ENCODE measurements at places on chromosomes 3 and 15.
A peak's percentile ranks its signal among the peaks of the same experiment; 100 is the strongest.

DNA sequence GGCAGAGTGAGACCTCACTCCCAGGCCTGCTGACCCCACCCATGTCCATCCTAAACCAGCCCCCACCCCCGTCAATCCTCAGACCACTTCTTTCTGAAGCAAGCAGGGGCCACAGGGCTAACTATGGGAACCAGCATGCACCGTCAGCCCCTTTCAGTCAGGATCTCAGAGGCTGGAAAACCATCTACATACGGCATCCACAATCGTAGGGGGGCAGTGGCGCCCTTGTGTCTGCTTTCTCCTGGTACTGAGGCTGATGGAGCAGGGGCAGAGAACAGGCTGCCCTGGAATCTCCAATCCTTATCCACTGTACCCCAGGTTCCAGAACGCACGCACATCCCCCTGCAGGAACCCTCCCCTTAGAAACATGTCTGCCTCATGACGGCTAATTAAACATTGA lies 56.6 kb downstream of the XXYLT1 start:
- no peak for DNase-seq

- no peak for DNase-seq
Observed at GRCh38 chr3:49523756-49524747, 30.2 kb upstream of the BSN start.

DNA sequence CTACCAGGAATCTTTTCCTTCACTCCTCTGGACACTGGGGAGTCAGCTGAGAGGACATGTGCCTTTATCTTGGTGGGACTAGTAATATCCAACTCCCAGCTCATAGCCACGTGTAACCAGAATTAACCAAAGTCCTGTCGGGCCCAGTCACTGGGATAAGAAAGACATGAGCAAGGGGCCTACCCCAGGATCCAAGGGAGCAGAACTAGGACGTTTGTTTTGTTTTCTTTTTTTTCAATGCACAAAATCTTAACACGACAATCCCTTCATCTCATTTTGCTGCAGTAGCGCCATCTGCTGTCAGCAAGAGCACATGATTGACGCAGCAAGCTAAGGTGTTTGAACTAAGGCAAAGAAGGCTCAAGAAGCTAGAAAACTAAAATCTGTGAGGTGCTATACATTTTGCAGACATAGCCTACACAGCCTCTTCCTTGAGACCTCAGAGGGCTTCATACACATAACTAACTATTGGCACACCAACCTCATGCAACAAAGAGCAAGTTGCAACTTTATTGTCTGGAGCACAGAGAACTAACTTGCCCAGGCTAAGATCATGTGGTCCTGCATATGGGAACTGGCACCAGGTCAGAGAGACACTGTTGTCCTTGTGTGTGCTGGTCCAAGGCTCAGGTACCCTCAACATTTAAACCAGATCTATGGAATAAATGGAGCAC lies 43.6 kb downstream of the RLBP1 start:
- DNase-seq, result peak; percentile 55

DNA sequence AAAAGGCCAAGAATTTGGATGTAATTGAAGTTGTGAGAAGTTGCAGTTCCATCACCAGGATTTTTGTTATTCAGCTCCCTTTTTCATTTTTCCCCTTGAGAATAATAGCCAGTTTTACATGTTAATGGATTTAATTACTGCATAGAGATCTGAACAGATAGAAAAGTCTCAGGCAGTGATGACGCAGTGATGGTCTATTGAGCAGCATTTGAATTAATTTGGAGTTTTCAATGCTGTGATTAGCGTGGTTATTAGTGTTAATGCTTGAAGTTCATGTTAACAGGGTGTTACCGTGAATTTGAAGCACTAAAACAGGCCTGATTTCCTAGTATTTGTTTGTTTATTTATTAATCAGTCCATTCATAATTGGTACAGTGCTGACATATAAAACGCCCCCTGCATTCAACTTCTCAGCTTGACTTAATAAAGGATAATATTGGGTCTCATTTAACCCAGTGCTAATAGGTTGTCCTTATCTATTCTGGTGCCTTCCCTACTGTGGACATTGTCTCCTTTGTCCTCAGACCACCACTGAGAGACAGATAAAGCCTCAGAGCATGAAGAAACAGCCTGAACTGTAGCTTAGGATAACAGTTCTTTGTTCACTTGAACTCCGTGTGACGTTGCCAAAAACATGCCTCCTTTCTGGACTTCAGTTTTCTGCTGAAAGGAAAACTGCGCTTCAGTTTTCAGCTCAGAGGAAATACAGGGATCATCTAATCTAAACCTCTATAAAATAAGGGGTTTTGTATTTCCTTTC lies 82.4 kb downstream of the RTP4 start:
- DNase-seq, result no peak

DNA sequence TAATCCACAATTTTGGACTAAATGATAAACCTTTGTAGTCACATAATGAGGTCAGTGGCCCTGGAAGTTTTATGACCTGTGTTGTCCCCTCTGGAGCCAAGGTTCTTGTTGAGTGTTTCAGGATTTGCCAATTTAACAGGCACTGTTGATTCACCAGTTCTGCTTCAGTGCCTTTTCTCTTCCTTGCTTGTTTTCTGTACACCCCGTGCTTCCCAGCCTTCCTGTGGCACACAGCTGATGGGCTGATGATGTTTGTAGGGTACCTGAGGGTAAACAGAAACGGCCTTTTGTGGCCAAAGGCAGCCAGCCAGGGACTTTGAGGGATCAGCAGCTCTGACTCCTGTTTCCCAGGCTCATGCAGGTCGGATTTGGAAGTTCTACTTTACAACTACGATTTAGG lies 13.3 kb downstream of the GYG1 start:
- no peak for DNase-seq

GRCh38 chr3:69031635-69032034 lies 18.2 kb upstream of the EOGT start:
- DNase-seq, result no peak

DNA sequence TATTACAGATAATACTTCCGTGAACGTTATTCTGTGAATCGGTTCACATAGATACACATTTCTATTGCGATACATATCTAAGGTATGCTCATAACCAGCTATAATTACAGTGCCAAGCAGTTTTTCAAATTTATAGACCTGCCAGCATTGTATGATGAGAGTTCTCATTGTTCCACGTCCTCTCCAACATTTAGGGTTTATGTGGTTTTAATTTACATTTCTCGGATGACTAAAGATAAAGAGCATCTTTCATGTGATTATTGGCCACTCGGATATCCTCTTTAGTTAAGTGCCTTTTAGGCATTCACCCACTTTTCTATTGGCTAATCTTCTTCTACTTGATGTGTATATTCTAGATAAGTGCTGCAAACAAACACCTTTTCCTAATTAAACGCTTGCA lies 134.7 kb upstream of the CCDC54 start:
- DNase-seq, result no peak

GRCh38 chr15:60999771-61000170 lies 229.3 kb downstream of the RORA start:
- no peak for DNase-seq

- DNase-seq, result peak; percentile 70
Observed at GRCh38 chr15:81107889-81108288, 26.2 kb upstream of the CFAP161 start.

GRCh38 chr3:12994607-12995388 lies 78.4 kb downstream of the IQSEC1 start:
- peak; percentile 79 for DNase-seq

GRCh38 chr15:92510163-92510882 lies 116.6 kb downstream of the ST8SIA2 start:
- no peak for DNase-seq

DNA sequence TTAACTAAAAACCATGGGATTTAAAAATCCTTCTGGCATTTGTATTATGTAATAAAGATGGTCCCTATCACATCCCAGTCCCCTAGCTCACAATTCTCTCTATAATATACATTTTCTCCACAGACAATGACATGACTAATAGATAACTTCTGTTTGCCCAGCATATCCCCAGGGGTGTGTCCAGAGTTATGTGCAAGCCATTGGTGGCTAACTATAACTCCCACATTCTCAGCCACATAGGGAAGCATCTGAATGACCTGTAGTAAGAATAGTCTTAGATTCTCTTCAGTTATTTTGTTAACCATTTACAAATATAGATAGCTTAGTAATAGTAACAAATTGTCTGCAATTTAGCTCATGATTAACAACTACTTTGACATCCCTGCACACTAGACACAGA lies 52.2 kb upstream of the RBSN start:
- peak; percentile 46 for DNase-seq

GRCh38 chr15:83980637-83981036 lies 254.9 kb upstream of the GOLGA6L4 start:
- DNase-seq, result no peak

- peak; percentile 75 for DNase-seq
Observed at GRCh38 chr15:72339777-72340177, 19.8 kb upstream of the CELF6 start.

- peak; percentile 63 for DNase-seq
Observed at GRCh38 chr3:70550723-70551319, 238.4 kb upstream of the MDFIC2 start.

DNA sequence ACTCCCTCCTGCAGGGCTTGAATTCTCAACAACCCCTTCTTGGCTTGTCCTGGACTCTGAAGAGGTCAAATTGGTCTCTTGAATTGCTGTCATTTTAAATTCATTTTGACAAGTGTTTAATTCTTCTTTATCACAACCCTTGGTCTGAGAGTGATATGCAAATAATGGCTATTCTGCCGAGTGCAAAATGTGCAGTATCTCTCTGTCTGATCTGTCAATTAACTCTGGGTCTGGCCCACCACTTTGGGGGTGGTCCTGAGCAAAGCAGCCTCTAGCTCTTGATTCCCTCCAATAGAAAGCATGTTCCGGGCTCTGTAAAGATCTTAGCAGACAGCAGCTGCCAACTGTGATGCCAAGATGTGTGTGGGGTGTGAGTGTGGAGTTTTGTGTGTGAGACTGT lies 2.2 kb upstream of the IGDCC3 start:
- no peak for DNase-seq

DNA sequence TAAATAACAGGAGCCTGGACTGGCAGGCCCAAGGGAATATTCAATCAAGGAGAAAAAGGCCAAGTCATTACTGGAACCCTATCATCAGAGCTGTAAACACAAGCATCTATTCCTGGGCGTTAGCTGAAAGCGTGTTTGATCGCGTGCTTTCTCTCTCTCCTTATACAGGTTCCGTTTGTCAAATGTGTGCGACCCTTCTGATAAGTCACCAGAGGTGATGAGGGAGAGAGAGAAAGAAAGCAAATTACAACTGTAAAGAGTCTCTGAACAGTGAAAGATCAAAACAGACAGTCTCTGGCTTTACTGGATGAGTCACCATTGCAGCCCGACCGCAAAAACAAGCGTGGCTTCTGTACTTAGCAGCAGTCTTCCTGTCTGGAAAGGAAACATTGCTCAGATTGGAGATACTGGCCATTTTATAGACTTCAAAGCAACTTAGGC lies 39.5 kb upstream of the TPRG1 start:
- DNase-seq, result peak; percentile 62

DNA sequence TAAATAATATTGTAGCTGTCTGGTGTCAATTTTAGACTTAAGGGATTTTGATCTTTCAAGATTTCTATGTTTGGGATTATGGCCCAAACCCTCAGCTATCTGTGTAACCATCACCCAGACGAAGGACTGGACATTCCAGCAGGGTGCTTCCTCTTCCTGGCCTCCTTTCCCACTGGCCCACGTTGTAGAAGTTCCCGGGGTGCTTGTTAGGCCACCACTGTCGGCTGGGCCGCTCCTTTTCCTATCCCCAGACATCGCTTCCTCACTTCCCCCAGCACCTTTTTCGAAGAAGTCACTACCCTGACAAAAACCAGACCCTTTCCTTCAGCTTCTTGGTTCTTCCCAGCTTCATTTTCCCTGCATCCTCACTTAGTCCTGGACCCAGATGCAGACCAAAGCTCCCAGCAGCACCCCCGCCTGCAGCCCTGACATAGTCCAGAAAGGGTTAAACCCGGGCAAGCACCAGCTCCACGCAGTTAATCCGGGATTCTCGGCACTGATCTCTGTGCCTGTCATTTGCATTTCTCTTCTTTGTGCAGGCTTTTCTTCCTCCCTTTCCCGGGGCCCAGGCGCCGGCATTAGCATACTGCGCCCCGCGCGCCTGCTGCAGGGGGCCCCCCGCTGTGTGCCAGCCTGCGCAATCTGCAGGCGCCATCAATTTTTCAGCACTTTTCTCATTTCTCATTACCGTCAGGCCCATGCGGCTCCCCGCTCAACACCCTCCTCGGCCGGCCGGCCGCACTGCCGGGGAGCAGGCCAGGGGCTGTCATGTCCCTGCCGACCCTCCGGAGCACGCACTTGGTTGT lies 90.6 kb downstream of the ZNF621 start:
- no peak for DNase-seq

GRCh38 chr3:192352142-192352541 lies 375.2 kb downstream of the FGF12 start:
- no peak for DNase-seq

DNA sequence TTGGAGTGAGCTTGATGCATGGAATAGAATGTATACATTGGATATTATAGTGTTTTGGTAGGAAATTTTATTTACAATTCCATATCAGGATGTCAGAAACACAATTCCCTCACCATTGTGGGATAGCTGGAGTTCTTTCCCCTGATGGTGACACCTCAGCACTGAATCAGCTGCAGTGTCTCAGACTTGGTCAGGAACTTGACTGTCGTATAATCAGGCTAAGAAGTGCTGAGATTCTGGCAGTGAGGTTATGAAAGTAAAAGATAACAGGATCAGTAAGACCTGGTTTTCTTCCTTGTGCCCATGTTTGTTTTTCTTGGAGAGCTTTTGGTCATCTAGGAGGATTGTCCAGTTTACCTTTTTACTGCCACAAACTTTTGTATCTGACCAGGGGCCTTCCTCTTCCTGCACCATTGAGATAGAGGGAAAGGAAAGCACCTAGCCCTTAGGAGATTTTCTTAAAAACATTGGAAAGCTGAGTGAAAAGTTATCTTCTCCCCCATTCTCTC lies 27.3 kb upstream of the ST3GAL6 start:
- DNase-seq, result no peak

DNA sequence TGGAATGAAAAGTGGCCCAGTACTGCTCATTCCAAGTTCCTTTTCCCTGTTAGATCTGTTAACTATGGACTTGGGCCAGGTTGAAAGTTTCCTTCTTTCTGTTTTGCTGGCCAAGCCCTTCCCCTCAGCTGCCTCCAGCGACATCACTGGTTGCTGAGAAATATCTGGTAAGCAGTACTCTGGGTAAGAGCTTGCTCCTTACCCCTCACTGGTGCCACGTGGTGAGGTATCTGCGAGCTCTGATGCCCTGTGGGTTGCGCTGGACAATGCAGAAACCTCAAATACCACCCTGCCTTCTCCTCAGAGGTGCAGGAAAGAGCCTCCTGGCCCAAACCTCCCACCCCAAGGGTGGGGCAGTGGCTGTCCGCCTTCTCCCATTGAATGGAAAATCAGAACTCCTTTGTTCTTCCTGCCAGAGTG lies 42.9 kb upstream of the APH1B start:
- peak; percentile 40 for DNase-seq

GRCh38 chr3:12353796-12354525 lies 65.1 kb downstream of the PPARG start:
- DNase-seq, result peak; percentile 94

All from inflammatory macrophage (primary cell).